8988T (cell line): ENCODE measurements at places on chromosomes 16 and 17.

DNA sequence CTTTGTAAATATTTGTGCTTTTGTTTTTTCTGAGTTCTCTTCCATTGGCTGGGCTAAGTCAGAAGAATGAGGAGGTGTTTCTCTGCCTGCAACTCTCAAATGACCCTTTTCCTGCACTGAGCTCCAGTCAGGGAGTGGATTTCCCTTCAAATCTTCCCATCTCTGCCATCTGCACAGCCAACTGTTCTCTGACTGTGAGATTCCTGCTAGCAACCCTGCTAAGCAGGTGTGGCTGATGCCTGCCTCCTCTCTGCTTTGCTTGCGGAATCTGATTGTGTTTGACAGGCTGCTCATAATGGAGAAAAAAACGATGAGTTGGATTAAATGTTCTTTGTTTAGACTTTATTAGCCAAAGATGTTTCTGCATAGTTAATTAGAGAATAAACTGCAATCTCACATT is 519.8 kb downstream of the TMEM114 start:
- DNase-seq: no peak

DNA sequence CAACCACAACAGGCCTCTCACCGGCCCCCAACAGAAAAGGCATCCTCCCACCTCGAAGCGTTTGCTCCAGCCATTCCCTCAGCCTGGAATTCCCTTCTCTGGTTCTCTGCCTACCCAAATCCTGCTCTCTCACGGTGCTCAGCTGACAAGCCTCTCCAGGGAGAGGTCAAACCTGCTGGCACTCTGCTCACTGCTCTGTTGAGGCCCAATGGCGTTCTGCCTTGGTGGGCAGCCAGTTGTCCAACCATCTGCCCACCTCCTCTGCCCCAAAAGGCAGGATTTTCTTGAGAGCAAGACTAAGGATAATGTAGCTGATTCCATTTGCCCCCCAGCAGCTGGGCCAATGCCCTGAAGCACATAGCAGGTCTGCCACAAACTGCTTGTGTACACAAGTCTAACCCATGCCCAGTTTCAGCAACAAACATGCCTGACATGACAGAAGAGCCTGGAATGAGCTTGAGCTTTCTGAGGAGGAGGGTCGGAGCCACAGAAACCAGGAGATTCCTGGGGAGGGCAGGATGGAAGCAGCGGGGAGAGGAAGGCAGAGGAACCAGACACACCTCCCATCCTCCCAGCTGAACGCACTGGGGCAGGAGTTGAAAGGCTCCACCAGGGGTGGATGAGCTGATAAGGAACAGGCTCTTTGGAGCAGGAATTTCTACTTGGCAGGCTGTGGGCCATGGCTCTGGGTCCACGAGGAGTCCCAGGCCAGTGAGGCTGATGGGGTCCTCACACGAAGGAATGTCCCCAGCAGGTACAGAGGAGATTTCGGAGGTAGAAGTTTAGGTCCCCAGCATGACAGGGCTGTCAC is 23.9 kb downstream of the ARHGAP27 start:
- no peak for DNase-seq

DNA sequence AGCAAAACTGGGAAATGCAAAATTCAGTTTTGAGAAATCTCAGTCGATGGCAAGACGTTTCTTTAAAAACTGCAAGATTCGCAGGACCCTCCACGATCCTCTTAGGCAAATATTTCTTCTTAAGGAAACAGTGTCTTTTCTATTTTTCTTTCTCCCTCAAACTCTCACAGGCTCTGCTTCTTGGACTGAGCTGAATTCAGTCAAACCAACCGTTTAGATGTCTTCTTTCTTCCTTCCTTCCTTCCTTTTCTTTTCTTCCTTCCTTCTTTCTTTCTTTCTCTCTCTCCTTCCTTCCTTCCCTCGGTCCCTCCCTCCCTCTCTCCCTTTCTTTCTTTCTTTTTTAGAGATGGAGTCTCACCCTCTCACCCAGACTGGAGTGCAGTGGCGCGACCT is 67.2 kb upstream of the AXIN2 start:
- DNase-seq: no peak

- DNase-seq: no peak
Measured at GRCh38 chr17:43584666-43585102, 38.5 kb upstream of the ETV4 start.

- DNase-seq: no peak
Measured at GRCh38 chr16:31461921-31462804, 2.9 kb downstream of the ARMC5 start.

DNA sequence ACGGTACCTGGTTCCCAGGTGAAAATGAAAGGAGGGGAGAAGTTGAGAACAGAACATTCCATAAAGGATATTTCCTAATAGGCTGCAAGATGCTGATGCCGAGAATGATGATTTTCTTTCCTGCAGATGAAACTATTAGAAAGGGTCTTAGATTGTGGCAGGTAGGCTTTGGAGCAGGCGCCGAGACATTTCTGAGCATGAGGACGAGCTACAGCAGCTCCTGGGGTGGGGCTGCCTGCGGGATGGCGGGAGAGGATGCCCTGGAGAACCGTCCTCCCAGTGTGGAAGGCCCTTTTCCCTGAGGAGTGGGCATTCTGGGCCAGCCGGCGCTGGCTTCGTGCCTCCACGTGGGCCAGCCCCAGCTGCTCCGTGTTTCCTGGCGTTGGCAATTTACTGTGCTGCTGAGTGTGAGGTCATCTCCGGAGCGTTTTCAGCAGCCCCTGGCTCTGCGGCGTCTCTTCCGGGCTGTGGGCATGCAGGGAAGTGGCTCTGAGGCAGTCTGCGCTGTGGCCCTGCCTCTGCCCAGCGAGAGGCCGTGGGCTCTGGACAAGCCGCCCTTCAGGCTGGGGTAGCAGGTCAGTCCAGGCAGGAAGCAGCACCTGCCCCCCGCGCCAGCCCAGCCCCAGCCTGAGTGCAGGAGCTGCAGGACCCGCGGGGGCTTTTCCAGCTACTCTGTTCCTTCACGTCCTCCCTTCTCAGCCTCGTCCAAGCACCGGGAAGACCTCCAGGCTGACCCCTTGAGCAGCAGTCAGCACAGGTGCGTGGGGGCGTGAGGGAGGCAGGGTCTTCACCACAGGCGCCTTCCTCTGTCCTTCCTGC is 12.2 kb downstream of the ENGASE start:
- peak; percentile 13 for DNase-seq

DNA sequence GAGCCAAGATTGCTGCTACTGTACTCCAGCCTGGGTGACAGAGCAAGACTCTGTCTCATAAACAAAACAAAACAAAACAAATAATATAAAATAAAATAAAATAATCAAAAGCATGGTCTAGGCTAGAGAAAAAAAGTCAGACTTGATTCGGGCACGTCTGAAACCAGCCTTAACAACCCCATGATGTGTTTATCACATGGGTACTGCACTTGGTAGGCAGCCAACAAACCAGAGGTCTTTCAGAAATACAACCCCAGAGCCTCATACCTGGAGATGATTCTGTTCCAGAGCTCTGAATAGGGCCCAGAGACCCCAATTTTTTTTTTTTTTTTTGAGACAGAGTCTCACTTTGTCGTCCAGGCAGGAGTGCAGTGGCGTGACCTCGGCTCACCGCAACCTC is 9.6 kb upstream of the HAPSTR1 start:
- DNase-seq: no peak

DNA sequence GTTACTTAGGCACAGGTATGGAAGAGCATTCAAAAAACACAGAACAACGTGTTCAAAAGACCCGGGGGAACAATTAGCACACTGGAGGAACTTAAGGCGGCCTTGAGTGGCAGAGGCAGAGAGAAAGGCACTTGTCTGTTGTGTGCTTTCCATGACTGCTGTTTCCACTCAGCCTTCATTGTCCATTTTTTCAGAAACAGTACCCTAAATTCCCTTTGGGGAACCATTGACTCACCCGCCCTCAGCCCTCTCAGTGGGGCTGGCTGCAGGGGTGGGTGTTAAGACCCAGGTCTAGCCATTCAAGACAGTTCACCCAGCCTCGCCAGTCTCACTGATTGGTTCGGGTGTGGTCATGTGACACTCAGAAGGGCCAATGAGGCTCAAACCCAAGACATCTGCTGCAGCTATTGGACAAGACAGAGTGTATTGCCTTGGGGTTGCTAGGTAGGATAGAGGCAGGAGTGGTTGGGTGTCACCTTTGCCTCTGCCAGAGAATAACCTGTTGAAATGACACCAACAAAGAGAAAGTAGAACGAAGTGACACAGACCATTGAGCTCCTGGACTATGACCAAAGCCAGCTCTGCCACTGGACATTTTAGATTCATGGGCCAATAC is 19.6 kb upstream of the CEP20 start:
- no peak for DNase-seq

DNA sequence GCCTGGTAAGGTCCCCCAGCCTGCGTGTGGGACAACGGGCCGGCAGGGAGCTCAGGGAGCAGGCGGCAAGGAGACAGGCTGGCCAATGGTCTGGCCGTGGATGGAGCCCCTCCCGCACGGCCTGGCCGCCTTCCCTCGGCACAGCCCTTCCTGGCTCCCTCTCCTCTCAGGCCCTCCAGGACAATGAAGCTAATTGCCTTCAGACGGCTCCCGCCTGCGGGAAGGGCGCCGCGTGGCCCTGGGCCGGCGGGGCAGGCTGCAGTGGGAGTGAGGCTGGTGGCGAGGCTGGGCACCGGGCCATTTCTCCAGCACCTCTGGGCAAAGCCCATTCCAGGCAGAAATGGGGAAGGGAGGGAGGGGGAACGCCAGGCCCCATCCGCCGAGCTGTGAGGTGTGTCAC is 50.9 kb downstream of the ENGASE start:
- no peak for DNase-seq

DNA sequence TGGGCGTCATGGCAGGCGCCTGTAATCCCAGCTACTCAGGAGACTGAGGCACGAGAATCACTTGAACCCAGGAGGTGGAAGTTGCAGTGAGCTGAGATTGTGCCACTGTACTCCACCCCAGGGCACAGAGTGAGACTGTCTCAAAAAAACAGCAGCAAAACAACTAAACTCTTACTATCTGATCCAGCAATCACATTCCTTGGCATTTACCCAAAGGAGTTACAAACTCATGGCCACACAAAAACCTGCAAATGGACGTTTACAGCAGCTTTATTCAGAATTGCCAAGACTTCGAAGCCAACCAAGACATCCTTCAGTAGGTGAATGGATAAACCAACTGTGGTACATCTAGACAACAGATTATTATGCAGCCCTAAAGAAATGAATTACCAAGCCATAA is 4.0 kb downstream of the SIAH1 start:
- DNase-seq: no peak

DNA sequence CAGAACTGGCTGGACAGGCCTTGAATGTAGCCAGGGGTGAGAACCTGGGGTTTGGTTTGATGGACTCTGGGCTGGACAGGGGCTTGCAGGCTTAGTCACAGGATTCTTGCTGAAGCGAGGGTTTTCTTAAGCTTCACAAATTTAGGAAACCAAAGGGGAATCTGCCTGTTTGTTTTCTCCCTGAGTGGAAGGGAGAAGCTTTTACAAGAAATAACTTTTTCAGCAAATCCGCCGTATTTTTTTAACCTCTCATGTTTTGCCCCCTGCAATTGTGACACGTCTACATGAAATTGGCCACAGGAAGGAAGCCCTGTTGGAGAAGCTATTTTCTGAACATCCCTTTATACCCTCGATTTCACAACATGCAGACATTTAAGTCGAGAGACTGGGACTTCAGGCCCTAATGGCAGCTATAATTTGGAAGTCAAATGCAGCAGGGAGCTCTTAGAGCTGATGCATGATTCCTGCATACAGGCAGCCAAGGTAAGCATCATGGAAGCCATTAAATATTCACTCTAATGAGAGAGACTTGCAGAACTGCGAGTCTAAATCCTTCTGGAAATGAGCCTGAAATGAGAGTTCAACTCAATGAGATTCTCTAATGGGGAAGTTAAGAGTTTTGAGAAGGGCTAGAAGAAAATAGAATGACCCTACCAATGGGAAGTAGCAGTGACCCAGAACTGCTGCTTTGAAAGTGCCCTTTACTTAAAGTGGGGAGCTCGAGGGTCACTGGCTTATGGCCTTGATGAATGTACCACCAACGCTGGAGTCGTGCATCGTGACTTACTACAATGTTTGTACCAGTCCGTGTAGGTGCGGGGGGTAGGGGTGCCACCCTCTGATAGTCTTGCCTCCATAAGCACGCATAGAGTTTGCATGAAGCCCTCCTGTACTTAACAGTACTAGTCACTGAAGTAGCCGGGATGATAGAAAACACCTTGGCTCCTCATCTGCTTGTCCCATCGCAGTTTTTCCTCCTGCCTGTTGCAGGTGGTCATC is 45.1 kb upstream of the IRF8 start:
- no peak for DNase-seq

GRCh38 chr17:43334738-43335402 is 63.9 kb upstream of the ARL4D start:
- DNase-seq: no peak

DNA sequence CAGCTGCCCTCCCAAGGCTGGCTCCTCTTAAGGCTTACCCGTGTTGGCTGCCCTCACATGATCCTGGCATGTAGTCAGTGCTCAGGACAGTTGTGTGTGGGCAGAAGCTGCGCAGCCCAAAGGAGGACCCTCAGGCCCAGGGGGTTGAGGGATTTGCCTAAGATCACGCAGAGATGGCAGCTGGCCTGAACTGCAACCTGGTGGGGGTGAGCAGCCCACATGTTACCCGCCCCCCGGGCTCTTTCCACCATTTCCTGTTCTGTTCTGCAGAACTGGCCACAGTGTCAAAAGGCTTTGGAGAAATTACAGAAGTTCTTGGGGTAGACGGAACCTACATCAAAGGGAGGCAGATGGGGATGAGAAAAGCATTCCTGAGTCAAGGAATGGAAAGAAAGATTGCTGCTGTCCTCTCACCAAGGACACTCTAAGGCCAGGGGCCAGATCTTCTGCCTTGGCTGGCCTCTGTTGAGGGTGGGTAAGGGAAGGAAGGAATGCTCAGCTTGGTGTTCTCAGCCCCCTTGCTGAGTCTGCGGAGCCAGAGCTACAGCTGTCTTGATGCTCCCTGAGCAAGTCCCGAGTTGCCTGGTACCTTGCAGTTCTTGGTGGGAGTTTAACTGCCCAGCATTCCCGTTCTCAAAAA is 53.0 kb downstream of the EPN2 start:
- DNase-seq: no peak

DNA sequence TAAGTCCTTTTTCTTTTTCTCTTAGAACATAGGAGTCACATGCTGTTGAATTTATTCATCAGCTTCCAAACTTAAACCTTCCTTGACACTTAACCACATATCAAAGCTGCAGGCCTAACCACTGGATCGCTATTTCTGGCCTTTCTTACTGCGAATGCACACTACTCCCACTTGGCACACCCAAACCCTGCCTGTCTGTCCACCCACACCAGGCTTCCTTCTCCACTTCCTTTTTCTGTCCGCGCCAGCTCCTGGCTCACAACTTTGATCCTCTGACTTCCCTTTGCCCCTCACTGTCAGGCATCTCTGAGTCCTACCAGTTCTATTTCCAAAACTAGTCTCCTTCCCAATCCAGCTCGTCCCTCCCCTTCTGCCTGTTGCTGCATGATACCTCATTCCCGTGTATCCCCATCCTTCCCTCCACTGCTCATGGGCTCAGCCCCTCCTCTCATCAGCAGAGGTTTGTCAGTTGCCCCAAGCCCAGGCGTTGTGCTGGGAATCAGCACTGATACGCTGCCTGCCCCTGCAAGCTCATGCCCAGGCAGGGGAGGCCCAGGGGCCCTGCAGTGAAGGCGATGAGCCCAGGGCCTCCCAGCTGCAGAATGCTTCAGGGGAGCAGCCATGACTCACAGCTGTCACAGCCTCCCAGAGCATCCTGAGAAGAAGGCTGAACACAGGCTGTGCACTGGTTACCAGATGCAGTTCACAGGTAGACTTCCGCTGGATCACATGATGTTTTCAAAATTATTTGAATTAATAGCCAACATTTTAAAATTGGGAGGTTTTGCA is 179.8 kb downstream of the KATNIP start:
- DNase-seq: no peak

GRCh38 chr16:67945392-67945933 is 1.5 kb upstream of the LCAT start:
- no peak for DNase-seq
